Upper lobe of right lung (tissue), 1 donor: ENCODE measurements at places on chromosomes 12 and 14. TPM values are rescaled to one million over a fixed set of nuclear protein-coding genes. Genes with fewer than 3 reads are reported as not detected.

GRCh38 chr12:32367381-32367780, 32.0 kb upstream of the FGD4 start:
- no peak overlapping the region for H3K4me3 ChIP-seq
- no peaks in the 10 kb centered on the region for H3K27me3 ChIP-seq
- no peak overlapping the region for H3K27ac ChIP-seq
- H3K4me1 ChIP-seq: no peaks in the 10 kb centered on the region

- no peak overlapping the region for H3K4me3 ChIP-seq
- no peak for DNase-seq
- no peaks in the 10 kb centered on the region for H3K4me1 ChIP-seq
- no peak overlapping the region for H3K27ac ChIP-seq
- peaks cover 14% of the 10 kb centered on the region for H3K27me3 ChIP-seq
Measured at GRCh38 chr14:100629696-100630095, 42.5 kb upstream of the BEGAIN start.

DNA sequence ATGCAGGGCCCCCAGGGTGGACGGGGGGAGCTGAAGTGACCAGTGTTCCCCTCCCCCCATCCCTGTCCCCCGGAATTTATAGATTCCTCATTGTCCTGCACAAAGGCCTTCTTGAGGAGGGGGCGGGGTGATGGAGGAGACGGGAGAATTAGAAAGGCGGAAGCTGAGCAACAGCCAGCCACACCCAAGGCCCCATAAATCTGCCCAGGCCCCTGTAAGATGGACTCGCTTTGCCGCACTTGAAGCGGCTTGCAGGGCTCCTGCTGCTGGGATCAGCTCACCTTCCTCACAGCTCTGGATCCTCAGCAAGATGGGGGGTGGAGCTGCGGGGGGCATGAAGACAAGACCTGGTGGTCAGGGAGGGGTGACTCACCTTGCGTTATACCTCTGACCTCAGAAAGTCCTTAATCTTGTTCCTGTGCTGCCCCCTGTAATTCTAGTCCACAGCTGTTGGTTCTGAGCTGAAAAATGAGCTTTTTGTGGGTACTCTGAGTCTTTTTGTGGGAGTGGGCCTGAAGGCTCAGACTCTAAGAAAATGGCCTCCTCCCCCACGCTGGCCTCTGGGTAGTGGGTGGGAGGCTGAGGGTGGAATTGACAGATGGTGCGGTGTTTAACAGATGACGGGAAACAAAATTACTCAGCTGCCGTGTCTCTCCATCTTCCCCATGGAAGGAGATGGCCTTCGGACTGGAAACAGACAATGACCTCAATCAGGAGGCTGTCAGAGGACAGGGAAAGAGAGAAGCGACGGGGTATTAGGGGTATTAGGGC, 15.8 kb upstream of the ANKRD33 start:
- peak; percentile 38 for DNase-seq
- H3K36me3 ChIP-seq: no peaks in the 10 kb centered on the region
- peaks cover 39% of the 10 kb centered on the region for H3K27me3 ChIP-seq

DNA sequence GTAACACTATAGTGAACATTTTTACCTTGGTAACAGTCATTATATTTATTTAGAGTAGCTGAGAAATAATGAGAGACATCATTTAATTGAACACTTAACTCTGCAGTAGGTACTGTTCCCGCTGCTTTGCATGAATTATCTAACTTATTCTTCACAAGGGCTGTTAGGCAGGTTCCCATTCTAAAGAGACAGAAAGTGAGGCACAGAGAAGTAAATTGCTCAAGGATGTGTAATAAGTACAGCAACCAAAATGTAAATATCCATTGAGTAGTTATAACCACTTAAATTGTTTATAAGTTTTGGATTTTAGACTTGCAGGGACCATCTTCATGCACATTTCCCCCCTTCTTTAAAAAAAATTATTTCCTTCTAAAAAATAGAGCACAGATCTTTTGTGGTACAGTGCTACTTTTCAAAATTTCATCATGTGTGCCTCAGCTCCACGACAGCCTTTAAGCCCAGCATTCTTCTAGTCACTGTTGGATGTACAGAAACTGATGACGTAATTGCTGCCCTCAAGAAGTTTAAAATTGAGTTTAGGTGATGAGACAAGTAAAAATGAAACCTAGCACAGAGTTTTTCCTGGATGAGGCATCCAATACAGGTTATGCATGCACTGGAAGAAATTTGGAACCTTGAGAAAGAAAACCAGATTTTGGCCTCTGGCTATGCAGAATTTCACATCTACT, 6.0 kb upstream of the MANSC4 start:
- no peak overlapping the region for H3K27ac ChIP-seq
- H3K4me3 ChIP-seq: no peak overlapping the region
- H3K27me3 ChIP-seq: no peaks in the 10 kb centered on the region
- no peaks in the 10 kb centered on the region for H3K36me3 ChIP-seq
- DNase-seq: no peak
- H3K4me1 ChIP-seq: peaks cover 16% of the 10 kb centered on the region

Gene PTGER2
- total RNA-seq: 5.3 TPM

Gene LMO3
- 170 TPM for total RNA-seq

GRCh38 chr12:121748571-121749265, 36.2 kb downstream of the TMEM120B start:
- no peak overlapping the region for H3K27ac ChIP-seq
- DNase-seq: no peak
- no peaks in the 10 kb centered on the region for H3K27me3 ChIP-seq
- H3K36me3 ChIP-seq: no peaks in the 10 kb centered on the region
- no peak overlapping the region for H3K4me3 ChIP-seq
